ENCODE measurements at places on chromosomes 1 and 21. TPM values are rescaled to one million over a fixed set of nuclear protein-coding genes. Genes with fewer than 3 reads are reported as not detected.

DNA sequence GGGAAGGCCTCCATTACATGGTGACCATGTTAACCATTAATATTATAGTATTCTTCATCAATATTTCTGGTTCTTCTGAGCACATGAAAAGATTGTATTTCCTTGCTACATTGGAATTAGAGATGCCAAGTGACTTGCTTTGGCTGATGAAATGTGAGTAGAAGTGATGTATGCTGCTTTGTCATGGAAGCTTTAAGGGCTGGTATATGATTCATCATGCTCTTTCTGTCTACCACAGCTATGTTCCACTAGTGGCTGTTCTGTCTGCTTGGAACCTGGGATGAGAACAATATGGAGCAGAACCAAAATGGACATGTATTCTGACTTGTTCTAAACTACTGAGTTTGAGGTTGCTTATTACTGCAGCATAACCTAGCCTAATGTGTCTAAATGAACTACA is 163.3 kb downstream of the TM2D1 start:
- no peak for DNase-seq

DNA sequence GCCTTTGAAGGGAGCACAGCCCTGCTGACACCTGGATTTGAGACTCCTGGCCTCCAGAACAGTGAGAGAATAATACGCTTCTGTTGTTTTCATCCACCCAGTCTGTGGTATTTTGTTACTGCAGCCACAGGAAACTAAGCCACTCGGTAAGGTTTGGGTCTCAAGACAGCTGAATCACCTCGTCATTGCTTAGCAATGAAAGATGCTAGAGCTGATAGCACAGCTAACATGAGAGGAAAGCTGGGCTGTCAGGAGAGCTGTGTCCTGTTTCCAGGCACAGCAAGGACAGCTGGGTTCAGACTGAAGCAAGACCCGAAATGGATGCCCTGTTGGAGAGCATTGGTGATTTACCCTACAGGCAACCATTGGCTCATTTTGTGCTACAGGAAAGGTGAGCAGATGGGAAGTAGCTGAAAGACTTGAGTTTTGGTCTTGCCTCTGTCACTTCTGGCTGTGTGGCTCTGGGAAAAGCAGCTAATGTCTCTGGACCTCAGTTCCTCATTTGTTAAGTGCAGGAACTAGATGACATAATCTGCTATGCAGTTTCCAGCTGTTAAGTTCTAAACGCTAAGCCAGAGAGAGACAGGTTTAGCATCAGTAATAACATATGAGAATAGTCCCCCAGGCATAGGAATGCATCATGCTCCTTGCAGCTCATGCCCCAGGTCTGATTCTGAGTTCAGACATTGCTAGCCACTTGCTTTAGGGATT is 58.0 kb downstream of the CLIC6 start:
- DNase-seq, result no peak

GRCh38 chr1:158998037-158998780 is 11.5 kb upstream of the IFI16 start:
- DNase-seq, result no peak

DNA sequence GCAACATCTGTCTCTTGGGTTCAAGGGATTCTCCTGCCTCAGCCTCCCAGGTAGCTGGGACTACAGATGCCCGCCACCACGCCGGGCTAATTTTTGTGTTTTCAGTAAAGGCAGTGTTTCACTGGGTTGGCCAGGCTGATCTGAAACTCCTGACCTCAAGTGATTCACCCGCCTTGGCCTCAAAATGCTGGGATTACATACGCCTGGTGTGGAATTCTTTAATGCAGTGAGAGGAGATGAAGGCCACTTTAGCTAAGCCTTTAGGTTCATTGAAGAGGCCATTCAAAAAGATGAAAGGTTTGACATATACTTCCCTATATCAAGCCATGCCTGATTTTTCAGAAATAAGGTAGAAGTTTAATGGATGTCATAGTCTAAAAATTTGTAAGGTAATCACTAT is 162.7 kb downstream of the ST6GALNAC3 start:
- no peak for DNase-seq

- DNase-seq, result no peak
Measured at GRCh38 chr1:117964290-117965038, 34.9 kb downstream of the WDR3 start.

Gene SH2D5
- total RNA-seq, result 0.30 TPM

Gene CHIT1
- 2.6 TPM for total RNA-seq

Gene CDK18
- total RNA-seq, result 4.2 TPM

Gene CR1
- 3.8 TPM for total RNA-seq

Gene RCSD1
- 13.0 TPM for total RNA-seq
